ENCODE measurements at places on chromosomes 5 and 9.

- no peak for DNase-seq
Observed at GRCh38 chr5:143405063-143405848, 1.8 kb upstream of the NR3C1 start.

- no peak for DNase-seq
Observed at GRCh38 chr9:38421498-38422211, 2.6 kb downstream of the IGFBPL1 start.

GRCh38 chr5:171484460-171484899, 65.0 kb downstream of the FGF18 start:
- DNase-seq, result no peak

GRCh38 chr5:80151890-80152289, 104.0 kb downstream of the SERINC5 start:
- no peak for DNase-seq

DNA sequence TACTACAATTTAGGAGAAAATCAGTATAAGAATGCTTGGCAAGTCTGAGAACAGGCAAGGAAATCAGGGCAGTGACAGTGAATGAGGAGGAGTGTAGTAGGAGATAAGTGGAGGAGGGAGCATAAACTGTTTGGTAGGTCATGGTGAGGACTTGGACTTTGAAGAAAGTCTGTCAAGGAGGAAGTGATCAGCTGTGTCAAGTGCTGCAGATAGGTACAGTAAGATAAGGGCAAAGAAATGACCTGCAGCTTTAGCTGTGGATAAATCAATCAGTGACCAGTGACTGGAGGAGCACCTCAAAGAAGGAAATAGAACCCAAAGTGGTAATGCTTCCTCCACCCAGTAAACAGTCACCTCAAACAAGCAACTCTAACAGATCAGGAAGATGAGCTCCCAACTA, 106.3 kb downstream of the RAPGEF6 start:
- no peak for DNase-seq

- no peak for DNase-seq
Observed at GRCh38 chr9:114513055-114513958, 8.0 kb upstream of the WHRN start.

GRCh38 chr5:114977979-114978573, 191.6 kb downstream of the TRIM36 start:
- no peak for DNase-seq

GRCh38 chr9:121474231-121474947, 25.3 kb downstream of the GGTA1 start:
- no peak for DNase-seq

DNA sequence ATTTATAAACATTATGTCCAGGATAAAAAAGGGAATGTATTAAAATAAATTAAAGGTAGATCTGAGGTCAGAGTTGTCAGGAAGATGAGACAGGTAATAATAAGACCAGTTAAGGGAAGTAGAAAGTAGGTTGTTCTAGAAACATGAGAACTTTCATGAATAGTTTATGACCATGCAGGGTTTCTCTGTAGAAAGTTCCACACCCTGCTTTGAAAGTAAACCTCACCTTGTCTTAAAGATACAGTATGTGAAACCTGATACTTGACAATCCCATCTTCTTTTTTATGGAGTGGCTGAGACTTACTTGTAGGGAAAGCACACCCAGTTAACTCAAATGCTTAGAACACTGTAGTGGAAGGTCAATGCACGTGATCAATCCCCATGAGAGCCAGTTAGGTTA, 260.6 kb upstream of the ZNF462 start:
- DNase-seq, result no peak

- DNase-seq, result no peak
Observed at GRCh38 chr5:139422307-139422893, 16.9 kb downstream of the DNAJC18 start.

- no peak for DNase-seq
Observed at GRCh38 chr5:54725391-54726280, 208.1 kb downstream of the SNX18 start.

DNA sequence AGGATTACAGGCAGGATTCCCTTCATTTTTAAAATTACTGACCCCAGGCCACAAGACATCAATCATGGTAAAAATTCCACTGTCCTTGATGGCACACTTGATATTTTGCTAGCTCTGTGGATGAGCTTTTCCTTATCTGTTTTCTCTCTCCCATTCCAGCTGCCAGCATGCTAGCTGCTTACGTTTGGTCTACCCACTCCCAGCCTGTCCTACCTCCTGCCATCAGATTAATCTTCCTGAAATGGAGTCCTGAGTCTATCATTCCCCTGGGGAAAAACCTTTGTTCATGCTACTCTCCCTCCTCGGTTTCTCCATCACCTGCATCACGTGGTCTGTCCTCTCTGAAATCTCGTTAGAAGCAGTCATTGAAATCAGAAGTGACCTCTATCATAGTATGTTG, 108.9 kb downstream of the F2RL2 start:
- no peak for DNase-seq

- DNase-seq, result peak; percentile 37
Observed at GRCh38 chr9:84903963-84904362, 234.4 kb downstream of the NTRK2 start.

GRCh38 chr5:149636191-149636860, 55.0 kb downstream of the ARHGEF37 start:
- DNase-seq, result no peak

GRCh38 chr5:81899123-81899522, 72.7 kb upstream of the ATG10 start:
- DNase-seq, result no peak

- no peak for DNase-seq
Observed at GRCh38 chr9:84340535-84340934, at the start of gene SLC28A3. Gene SLC28A3, minus strand, starts transcription at chr9:84340758. Its CDS starts 125 bp downstream, at chr9:84340633.

DNA sequence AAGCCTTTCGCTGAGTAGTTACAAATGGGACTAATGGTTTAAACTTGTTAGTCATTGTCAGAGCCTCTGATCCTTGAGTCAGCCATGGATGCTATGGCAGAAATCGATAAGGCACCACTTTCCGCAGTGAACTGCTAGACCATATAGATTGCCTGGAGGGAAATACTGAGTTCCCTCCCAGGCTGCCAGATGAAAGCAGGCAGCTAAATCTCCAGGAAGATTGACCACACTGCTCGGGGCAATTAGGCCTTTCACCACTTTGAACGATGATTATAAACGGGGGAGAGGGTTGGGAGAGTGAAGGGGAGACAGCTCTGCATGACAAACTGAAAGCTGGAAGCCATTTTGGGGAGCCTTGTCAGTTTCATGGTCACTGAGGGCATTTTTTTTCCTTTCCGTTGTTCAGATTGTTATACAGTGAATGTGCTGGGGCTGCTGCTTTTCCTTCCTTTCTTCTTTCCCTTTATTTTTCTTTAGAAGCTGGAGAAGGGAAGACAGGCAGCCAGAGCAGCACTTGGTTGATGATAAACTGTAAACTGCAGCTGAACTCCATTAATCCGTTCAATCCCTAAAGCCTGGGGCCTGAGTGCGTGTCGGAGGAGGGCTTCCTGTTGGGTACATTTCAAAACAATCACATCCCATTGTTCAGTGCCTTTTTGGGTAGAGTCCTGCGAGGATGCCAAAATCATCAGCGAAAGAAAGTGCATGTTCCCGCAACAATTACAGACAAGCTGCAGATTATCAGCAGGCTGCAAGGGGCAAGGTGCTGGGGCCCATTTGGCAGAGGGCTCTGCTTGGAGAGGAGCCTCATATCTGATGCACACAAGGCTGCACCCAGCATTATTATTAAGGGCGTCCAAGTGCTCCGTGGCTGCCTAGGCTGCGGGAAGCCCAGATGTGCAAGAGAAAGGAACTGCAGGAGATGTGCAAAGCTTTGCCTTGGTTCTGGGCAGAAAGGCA, 308.4 kb downstream of the PSAT1 start:
- DNase-seq, result no peak

DNA sequence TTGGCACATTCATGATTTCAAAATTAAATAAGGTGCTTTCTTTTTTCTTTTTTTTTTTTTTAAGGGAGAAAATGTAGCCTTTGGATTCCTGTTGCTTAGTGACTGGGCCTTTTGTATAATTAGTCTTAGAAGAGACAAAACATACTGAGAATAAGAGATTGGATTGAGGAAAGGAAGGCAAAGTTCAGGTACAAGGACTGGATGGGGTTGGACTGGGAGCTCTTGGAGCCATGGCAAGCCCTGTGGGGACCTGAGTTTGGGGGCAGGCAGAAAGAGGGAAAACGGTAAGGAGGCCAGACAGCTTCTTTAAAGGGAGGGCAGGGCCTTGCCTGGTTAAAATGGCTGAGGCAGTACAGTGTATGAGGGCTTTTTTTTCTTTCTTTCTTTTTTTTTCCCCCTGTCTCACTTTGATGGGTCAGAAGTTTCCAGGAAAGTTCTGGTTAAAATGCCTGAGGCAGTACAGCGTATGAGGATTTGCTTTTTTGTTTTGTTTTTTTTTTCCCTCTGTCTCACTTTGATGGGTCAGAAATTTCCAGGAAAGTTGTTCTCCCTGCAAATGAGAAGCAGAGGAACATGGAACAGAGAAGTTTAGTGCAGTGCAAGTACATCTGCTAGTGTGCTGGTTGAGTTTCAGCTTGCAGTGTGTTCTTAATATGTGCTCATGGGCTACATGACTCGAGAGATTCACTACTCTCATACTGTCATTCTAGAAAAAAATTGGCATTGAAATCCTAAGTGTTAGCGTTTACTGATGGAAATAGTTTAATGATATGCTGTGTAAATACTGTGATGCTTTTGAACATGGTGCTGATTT, 16.8 kb downstream of the SNX18 start:
- DNase-seq, result no peak

- DNase-seq, result no peak
Observed at GRCh38 chr9:130433947-130434262, 10.9 kb upstream of the ASS1 start.

Measured in epithelial cell of proximal tubule (primary cell).